ENCODE measurements at places on chromosomes 1 and 21. TPM values are rescaled to one million over a fixed set of nuclear protein-coding genes. Genes with fewer than 3 reads are reported as not detected.
A peak's percentile ranks its signal among the peaks of the same experiment; 100 is the strongest.

Gene KLHDC9
- 3.3 TPM for total RNA-seq

DNA sequence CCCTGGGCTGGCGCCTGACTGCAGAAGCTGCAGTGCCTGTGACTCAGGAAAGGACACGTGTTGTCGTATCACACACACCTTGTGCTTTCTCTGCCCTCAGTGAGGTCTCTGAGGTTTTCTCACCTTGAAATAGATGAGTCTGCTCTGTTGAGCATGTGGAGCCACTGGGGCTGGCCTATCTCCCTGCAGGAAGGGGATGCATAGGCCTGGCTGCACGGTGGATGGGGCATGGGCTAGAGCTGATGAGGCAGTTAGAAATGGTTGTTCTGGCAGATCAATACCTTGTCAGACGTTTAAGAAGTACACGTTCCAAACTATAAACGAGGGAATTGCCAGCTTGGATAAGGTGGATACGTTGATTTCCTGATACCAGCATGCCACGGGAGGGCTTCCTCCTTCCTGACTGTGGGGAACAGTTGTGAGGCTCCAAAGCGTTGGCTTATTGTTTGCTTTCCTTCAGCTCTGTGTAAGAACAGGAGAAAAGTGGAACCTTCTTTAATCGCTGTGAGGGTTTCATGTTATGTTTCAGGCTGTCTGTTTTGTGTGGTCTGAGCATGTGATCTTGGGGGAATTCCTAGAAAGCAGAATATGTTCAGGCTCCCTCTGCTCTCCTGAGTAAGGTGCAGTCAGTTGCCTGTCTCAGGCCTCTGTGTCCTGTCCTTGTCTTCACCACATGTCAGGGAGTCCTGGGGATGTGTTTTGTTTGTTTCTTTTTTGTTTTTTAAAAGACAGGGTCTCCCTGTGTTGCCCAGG is 44.8 kb downstream of the PCNT start:
- DNase-seq, result peak; percentile 65

DNA sequence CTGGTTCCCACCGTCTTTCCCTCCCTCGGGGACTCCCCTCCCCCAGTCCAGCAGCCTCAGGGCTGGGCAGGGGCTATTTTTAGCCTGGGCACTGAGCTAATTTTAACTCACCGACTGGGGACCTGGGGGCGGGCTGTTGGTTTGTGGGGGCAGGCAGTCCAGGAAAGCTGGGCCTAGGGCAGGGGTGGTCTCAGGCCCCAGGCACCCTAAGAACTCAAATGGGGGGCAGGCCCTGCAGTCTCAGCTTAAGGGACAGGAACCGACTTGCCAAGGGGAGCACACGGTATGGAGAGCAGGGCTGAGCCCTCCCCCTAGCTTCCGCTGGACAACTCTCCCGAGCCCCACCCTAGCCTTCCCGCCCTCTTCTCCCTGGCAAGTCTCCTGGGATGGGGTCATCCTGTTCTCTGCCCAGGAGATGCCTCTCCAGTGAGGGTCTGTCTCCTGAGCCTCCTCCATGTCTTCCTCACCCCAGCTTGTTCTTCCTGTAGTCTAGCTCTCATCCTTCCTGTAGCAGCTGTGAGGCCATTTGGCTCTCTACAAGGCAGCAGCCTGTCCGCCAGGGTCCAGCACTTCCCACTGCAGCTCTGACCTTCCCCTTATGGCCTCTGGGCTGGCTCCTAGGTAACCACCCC is 10.1 kb downstream of the MEF2D start:
- no peak for DNase-seq

DNA sequence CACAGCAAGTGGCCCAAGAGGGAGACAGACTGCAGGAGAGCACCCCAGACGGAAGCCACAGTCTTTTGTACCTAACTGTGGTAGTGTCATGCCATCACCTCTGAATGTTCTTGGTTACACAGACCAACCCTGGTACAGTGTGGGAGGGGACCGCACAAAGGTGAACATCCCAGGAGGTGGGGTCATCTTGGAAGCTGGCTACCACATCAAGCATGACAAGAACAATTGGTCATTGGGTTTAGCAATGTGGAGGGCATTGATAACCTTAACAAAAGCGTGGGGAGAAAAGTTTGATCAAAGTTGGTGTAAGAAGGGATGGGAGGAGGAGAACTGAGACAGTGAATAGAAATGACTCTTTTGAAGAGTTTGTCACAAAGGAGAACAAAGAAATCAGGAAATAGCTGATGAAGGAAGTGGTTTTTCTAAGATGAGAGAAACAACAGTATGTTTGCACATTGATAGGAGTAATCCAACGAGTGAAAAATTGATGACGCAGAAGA is 87.1 kb upstream of the CACNA1E start:
- no peak for DNase-seq

DNA sequence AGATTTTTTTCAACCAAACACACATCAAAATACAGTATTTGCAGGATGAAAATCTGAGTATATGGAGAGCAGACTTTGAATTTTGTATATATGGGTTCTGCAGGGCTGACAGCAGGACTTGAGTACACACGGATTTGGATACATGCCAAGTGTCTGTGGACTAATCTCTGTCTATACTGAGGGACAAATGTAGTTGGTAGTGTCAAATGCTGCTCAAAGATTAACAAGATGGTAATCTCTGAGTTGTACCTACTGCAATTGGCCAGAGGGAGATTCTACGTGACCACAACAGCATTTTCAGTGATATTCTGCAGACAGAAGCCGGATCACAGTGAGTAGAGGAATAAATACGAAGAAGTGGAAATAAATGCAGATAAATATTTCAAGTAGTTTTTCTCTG is 43.4 kb downstream of the SHCBP1L start:
- no peak for DNase-seq

DNA sequence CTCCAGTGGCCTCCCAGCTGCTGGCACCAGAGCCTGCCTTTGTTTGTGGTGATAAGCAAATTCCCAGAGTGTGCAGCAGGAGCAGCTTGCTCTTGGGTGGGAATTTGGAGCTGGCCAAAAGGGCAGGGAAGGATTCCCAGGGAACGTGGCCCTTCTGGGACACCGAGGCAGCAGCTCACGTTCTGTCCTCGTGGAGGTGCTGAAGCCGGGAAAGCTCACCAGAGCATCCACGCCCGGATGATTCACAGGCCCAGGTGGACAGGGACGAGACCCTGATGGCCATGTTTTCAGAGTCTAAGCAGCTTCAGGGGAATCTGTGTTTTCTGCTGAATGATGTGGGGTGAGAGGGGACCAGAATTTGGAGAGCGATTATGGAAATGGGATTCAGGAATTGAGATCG is 19.1 kb upstream of the KLHDC7A start:
- DNase-seq, result no peak

DNA sequence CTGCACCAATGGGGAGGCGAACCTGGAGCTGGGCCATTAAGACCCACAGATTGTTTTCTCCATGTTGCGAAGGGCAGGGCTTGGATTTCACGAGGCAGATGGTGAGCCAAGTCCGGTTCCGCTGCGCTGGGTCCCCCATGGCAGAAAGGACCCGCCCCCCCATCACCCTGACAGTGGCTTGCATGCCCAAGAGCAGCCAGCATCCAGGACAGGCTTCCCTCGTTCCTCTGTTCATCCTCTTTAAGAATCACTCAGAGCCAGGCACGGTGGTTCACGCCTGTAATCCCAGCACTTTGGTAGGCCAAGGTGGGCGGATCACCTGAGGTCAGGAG is 15.8 kb upstream of the NPHP4 start:
- no peak for DNase-seq

Gene TMEM200B
- total RNA-seq, result not detected

- DNase-seq, result no peak
Observed at GRCh38 chr1:111275780-111276433, 14.7 kb upstream of the CHIA start.

DNA sequence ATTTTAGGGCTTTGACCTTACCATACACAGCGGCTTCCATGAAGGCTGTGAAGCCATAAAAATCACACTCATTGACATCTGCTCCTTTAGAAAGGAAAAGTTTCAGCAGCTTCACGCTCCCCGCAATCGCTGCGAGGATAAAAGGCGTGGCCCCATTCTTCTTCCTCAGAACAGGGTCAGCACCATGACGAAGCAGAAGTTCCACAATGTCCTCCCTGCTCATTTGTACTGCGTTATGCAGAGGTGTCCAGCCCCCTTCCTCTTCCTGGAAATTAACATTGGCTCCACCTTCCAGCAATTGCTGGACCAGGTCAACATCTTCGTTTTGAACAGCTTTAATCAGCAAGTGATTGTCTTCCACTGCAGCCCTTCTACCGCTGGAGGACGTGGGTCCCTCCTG is 2.7 kb downstream of the RNASEL start:
- DNase-seq, result no peak

DNA sequence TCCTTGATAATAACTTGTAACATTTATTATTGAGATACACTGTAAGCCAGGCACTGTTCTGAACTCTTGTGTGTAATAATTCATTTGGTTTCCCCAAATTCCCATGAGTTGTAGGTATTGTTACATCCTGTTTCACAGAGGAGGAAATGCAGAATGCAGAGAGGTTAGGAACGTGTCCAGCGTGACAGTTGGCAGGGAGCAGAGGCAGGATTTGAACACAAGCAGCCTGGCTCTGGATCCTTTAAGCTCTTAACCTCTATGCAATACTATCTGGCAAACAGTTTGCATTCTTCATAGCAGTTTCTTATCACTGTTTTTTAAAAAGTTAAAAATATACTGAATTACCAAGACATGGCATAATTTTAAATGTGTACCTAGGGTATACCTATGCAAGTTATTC is 30.5 kb downstream of the EEIG2 start:
- no peak for DNase-seq

DNA sequence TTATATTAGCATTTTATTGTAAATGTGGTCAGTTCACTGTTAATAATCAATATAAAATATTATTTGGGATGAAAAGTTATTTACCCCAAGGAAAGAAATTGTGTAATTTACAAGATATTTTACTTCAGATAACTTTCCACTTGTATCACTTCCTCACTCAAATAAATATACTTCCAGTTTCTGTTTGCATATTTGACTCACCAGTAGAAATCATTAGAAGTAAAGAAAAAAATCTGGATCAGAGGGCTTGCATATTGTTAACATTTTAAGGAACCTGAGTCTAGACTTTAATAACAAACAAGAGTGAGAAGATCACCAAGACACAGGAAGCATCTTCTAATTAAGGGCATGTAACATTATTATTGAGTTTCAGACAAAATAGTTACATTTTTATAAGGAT is 347 bp upstream of the KRTAP20-4 start:
- DNase-seq, result no peak

- DNase-seq, result no peak
Observed at GRCh38 chr1:202319381-202320080, 22.2 kb downstream of the UBE2T start.

Gene ZNF672
- 51.3 TPM for total RNA-seq

Gene NUP210L
- not detected for total RNA-seq

Gene DYNLT4
- 0.45 TPM for total RNA-seq

- DNase-seq, result no peak
Observed at GRCh38 chr21:28336314-28336713, 656.4 kb downstream of the LTN1 start.

DNA sequence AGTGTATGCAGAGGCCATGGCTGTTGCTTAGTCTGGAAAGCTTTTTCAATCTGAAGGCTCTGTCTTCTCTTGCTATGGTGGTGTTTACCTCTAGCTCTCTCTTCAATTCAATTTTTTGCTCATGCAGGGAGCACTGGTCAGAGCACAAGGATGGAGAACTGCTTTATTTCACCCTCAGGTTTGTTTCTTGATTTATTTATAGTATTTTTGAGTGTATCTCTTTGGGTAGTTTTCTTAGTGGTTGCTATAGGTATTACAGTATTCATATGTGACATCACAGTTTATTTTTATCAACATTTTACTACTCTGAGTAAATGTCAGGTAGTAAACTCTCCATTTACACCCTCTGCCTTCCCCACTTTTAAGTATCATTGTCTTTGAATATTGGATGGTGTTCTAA is 147.9 kb downstream of the RASAL2 start:
- DNase-seq, result no peak

- no peak for DNase-seq
Observed at GRCh38 chr1:32878183-32878582, 7.5 kb upstream of the FNDC5 start.

GRCh38 chr1:108678706-108679105 is 13.4 kb upstream of the PRPF38B start:
- DNase-seq, result no peak

Gene UMODL1
- total RNA-seq, result not detected

Gene TPTE
- not detected for total RNA-seq

GRCh38 chr1:227707846-227708245 is 27.3 kb downstream of the JMJD4 start:
- DNase-seq, result no peak

GRCh38 chr1:88451856-88452255 is 232.2 kb upstream of the PKN2 start:
- DNase-seq, result no peak

Gene ESRRG
- not detected for total RNA-seq

Gene FOXO6
- not detected for total RNA-seq

- no peak for DNase-seq
Observed at GRCh38 chr1:74857676-74858075, 124.7 kb downstream of the TYW3 start.

GRCh38 chr1:99565606-99566289 is 80.2 kb upstream of the PALMD start:
- DNase-seq, result no peak

GRCh38 chr1:82125119-82125518 is 324.4 kb downstream of the ADGRL2 start:
- no peak for DNase-seq

Gene THEM5
- not detected for total RNA-seq

Gene PSMB4
- total RNA-seq, result 348 TPM

- DNase-seq, result no peak
Observed at GRCh38 chr1:94322696-94323095, 85.3 kb upstream of the ARHGAP29 start.

Gene VPS72
- 58.4 TPM for total RNA-seq

Measured in GM12878 (cell line).